CD8-positive, alpha-beta memory T cell (primary cell): ENCODE measurements at places on chromosomes 12 and 14.
A peak's percentile ranks its signal among the peaks of the same experiment; 100 is the strongest.

- DNase-seq: no peak
These were observed 96.8 kb upstream of the TMEM132C start for GRCh38 chr12:128170181-128170580.

- DNase-seq: no peak
These were observed 112.6 kb downstream of the RBM19 start for GRCh38 chr12:113853491-113853890.

DNA sequence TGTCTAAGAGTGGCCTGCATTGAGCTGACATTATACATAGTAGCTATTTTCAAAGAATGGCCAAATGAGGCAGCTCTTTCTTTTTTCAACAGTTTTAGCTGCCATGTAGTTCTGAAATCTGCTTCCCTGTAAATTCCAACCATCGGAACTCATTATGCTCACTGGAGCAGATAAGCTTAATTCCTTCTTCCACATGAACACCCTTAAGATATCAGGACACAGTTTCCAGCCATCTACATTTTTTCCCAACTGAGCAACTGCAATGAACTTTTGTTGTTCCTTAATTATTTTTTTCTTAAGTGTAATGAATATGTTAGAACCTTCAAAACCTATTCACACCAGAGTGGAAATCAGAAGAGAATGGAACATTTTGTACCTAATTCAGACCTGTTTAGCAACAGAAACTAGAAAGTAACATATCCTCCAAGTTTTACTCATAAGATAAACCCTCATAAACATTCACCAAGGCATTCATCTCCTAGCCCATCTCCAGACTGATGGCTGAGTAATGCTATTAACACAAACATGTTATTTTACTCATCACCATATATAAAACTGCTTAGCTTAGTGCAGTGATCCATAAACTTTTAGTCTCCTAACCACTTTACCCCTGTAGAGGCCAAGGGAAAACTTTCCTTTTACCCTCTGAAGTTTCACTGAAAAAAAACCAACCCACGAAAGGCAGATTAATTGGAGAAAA is 296.1 kb upstream of the SYT1 start:
- no peak for DNase-seq

DNA sequence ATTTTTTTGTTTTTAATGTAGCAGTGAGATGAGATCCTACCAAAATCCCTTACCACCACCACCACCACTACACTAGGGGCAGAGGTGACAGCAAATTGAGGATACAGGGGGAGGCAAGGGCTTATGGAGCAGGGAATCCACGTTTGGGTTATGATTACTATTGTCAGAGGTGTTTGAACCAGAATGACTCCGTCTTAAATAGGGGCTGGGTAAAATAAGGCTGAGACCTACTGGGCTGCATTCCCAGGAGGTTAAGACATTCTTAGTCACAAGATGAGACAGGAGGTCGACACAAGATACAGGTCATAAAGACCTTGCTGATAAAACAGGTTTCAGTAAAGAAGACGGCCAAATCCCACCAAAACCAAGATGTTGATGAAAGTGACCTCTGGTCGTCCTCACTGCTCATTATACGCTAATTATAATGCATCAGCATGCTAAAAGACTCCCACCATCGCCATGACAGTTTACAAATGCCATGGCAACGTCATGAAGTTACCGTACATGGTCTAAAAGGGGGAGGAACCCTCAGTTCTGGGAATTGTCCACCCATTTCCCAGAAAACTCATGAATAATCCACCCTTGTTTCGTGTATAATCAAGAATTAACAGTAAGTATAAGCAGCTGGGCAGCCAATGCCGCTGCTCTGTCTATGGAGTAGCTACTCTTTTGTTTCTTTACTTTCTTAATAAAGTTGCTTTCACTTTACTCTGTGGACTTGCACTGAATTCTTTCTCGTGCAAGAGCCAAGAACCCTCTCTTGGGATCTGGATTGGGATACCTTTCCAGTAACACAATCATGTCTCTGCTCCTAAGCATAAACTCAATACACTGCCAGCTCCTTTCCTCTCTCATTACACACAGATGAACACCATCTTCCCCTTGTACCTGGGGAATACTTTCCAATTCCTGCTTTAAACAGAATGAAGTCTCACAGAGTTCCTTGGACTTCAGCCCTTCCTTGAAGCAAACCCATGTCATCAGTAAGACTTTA is 16.7 kb upstream of the CRY1 start:
- no peak for DNase-seq

- no peak for DNase-seq
These were observed 118.6 kb upstream of the SYT1 start for GRCh38 chr12:78746001-78746400.

DNA sequence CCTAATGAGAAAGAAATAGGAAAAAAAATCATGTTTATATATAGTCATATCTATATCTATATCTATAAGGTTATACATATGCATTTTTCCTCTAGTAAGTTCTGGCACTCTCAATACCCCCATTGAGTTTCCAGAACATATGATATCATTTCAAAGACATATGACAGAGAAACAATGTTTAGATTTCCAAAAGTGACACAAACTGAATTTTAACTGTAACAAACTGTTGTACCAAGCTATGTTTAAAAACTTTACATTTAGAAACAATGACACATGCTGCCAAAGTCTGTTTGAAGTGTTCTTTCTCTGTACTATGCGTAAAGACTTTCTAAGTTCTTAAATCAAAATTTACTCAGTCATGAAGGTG is 171.6 kb downstream of the PRKD1 start:
- DNase-seq: no peak

GRCh38 chr14:50247245-50247644 is 15.9 kb upstream of the SOS2 start:
- DNase-seq: no peak

GRCh38 chr12:124633365-124634362 is 66.3 kb upstream of the NCOR2 start:
- no peak for DNase-seq

DNA sequence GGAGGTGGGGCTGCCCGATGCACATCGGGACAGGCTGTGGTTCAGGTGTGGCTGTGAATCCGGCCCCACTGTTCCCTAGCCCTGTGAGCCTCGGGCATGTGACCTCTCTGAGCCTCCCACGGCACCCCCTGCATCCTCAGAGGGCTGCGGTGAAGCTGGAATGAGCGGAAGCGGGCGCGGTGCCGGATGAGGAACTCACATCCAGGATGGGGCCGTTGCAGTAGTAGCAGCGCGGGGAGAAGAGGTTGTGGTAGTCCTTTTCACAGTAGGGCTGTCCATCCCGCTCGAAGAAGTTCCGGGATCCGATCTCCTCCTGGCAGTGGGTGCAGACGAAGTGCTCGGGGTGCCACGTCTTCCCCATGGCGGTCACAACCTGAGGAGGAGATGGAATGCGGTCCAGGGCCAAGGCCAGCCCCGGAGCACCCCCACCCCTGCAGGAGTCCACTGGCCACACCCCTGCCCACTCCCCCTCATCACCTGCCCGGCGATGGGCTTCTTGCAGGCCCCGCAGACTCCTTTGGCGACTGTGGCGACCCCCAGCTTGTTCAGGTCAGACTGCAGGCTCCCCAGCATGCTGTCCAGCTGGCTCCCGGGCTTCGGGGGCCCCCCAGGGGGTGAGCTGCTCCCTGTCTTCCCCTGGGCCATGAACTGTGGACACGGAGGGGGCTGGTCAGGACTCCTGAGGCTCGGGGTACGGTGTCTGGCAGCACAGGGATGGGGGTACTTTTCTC is 13.9 kb upstream of the RPLP0 start:
- no peak for DNase-seq

GRCh38 chr14:97776890-97777558 is 979.8 kb downstream of the VRK1 start:
- DNase-seq: no peak

DNA sequence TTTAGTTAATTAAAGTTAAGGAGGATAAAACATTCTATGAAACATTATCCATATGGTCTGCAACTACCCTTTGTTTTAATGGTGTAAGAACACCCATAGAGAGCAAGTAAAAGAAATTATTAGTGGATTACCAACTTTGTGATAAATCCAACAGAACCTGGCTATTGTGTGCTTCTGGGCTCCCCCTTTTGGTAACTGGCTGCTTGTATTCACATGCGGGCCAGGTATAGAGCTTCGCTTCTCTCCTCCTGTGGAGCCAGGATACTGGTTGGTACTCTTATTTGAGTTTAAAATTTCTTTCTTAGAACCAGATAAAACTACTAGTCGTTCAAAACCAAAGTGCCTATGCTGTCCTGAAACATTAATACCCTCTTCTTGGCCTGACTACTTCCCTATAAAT is 81.0 kb downstream of the PTPRR start:
- no peak for DNase-seq

DNA sequence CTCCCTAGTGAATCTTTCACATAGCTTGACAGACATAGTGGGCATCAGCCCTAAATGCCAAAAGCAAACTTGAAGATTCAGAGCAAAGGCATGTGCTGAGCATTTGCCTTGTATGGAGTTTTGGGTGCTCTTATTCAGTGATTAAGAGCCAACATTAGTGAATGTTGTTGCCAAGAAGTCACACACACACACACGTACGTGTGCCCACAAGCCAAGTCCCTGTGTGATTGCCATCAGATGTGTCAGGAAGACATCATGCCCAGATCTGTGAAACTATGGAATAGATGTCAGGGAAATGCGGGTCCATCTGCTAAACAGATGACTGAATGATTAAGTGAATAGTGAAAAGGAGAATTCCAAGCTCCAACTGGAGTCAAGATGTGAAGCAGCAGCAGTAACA is 149.0 kb downstream of the AKAP6 start:
- no peak for DNase-seq

- DNase-seq: no peak
These were observed 3.0 kb downstream of the IL22 start for GRCh38 chr12:68250454-68250853.

- DNase-seq: peak; percentile 52
These were observed 213.1 kb downstream of the CHST11 start for GRCh38 chr12:104669851-104670337.

DNA sequence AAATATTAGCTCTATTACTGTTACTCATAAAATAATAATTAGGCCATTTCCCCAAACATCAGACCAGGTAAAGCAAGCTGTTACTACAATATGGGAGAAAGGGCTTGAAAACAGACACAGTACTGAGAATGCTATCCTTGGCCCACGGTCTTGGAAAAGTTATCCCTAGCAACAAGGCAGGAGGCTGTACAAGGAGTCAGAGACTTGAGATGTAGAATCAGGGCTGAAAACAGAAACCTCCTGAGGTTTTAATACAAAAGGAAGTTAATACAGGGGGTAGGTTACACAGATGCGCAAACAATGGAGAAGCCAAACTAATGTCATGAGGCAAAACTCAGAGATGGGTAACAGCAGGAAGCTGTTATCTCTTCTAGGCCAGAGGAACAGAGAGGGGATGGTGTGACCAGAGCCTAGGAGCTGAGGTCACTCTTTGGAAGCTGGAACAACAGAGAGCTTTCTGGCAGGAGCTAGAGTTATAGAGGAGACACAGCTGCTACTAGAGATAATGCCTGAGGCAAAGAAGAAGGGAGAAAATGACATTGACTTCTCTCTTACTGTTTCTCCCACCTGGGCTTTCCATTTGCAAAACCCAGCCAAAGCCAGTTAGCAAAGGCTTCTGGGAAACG is 248.8 kb downstream of the SUDS3 start:
- no peak for DNase-seq

DNA sequence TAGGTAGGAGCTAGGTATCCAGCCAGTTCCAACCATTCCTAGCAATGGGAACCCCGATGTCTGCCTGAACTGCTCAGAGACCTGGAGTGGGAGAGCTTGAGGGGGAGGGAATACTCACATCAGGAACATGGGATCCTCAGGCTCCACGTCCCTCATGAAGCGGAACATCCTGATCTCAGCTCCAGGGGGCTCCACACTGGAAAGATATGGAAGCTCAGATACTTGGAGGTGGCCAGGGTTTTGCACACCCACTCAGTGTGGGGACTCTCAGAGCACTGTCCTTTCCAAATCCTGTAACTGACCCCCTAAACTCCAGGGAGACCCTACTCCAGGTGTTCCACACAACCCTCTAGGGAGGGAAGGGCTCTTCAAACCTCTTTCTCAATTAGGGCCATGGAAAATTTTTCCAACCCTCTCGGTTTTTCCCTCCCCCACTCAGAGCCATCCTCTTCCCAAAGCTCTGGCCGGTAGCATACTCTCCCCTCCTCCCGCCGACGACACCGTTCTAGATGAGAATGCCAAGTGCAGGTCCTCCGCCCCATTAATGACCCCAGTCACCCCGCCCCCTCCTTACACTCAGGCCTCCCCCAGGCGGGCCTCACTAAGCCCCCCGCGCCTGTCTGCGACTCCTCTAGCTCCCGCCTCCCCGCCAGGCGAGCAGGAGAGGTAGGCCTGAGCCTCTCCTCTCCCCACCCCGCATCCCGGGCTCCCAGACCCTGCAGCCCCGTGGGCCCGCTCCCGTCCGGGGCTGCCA is 597 bp downstream of the MLF2 start:
- no peak for DNase-seq

- DNase-seq: no peak
These were observed 97.9 kb downstream of the RFLNA start for GRCh38 chr12:124392667-124393413.

DNA sequence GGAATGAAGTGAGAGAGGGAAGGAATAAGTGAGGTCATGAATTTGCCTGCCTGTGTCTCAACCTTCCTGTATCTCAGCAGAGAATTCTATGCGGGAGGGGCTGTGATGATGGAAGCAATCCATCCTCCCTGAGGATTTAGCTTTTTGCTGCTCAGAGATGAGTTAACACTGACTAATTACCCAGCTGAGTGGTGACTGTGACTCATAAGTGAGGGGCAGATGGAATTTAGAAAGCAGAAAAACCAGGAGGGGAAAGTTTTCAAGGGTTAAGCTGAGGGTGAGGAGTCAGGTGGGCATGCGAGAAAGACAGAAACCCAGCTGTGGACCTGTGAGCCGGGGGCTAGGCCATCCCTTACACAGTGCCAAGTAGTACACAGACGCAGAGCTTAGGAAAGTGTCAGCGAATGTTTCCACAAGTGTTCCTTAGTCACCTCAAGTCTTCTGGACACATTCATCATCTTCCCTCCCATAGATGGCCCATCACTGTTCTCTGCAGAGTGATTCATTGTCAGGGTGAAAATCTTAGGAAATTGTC is 277.9 kb downstream of the IPO8 start:
- no peak for DNase-seq

DNA sequence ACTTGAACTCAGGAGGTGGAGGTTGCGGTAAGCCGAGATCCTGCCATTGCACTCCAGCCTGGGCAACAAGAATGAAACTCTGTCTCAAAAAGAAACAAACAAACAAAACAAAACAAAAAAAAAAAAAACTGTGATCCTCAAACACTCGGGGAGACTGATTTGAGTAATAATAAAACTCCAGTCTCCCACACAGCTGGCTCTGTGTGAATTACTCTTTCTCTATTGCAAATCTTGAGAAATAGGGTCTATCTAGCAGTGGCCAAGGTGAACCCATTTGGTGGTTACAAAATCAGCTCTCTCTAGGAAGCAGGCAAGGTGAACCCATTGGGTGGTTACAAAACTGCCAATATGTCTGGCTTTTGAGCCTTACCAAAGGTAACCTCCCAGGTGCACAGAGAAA is 6.0 kb upstream of the ACOT6 start:
- no peak for DNase-seq

- DNase-seq: no peak
These were observed 54.0 kb upstream of the ELK3 start for GRCh38 chr12:96140174-96140573.
